ENCODE measurements at places on chromosomes 5 and 9. TPM values are rescaled to one million over a fixed set of nuclear protein-coding genes. Genes with fewer than 3 reads are reported as not detected.
A peak's percentile ranks its signal among the peaks of the same experiment; 100 is the strongest.

- peak; percentile 66 for DNase-seq
These were observed 127.7 kb downstream of the RGS3 start for GRCh38 chr9:113590991-113591898.

DNA sequence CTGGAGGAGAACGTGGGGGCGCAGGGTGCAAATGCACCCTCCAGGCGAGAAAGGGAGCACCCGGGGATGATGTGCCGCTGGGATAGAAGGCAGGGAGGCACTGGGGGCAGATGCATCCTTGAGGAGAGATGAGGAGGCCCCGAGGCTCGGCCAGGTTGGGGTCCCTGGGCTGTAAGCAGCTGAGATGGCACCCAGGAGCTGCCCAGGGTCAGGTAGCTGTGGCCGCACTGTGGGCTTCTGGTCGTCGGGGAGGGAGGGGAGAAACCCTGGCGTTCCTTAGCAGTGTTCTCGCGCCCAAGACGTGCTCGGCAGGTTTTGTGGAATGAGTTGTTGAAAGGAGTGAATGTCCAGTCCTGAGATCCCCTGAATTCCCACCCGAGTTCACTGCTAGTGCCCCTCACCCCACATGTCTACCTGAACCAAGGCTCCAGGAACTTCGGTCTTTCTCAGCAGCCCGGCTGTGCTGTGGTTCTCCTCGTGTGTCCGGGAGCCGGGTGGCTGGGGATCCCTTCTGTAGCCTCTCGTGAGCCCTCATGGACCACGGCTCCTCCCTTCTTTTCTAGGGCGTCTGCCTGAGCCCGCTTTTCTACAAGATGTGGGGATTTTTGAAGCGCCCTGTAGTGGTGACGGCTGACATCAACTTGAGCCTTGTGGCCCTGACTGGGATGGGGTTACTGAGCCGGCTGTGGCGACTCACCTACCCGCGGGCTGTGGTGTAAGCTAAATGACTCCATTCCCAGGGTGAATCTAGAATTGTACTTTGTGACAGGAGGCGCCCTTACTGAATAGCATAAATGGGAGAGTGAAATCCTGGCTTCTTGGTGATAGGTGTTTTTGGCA is 1.1 kb downstream of the POMT1 start:
- peak; percentile 60 for DNase-seq

GRCh38 chr5:144092508-144092907 is 78.0 kb downstream of the YIPF5 start:
- DNase-seq: peak; percentile 10

DNA sequence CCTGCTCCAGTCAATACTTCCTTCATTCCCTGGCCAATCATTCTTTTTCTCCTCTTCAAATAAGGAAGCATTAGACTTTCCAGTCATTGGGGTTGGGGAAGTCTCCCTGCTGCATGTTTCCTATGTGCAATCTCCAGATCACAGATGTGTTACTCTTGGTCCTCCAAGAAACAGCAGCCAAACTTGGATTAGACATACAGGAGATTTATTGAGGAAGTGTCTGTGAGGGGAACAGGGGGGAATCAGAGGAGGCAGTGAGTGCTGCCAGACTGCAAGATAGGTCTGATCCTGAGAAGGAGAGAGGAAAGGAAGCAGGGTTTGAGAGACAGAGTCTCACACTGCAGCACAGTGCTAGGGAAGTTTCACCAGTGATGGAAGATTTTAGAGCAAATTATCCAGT is 40.6 kb upstream of the SLIT3 start:
- no peak for DNase-seq

DNA sequence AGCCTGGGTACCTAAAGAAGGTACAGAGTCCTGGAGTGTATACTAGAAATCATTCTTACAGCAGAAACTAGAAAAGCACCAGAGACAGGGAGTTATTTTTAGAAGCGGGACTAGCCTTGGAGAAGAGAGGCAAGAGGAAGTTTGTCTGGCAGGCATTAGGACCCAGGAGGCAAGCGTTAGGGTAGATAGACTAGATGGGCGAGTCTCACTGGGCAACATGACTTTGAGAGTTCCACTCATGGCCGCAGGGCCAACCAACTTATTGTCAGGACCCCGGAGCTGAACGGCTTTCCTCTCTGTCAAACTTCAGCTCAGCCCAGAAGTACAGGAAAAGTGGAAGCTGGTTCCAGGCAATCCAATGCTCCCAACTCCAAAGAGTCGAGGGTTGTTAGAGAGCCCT is 34.1 kb upstream of the NPR3 start:
- DNase-seq: no peak

- DNase-seq: no peak
These were observed 207.1 kb upstream of the MEF2C start for GRCh38 chr5:89090037-89090436.

DNA sequence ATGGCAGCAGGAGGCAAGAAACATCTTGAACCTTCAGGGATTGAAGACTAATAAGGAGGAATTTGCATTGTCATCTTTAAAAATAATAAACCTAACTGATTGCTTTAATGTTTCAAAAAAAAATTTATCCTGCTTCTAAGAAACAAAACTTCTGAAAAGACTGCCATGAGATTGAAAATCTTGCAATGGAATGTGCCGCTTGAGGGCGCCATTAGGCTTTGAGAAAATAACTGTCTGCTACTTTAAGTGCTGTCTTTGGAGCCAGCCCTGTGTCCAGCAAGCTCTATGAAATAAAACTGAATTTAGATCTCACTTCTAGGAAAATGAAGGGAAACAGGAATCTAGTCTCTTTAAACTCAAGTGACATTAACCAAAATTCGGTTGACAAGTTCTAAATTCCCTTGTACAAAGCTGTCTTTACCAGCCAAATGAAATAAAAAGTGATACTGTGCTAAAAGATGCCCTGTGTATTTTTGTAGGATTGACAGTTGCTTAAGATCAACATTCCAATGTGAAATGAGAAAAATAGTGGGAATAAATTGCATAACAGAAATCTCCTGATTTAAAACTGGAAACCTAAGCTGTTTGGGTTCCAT is 79.4 kb downstream of the ESM1 start:
- DNase-seq: peak; percentile 77

DNA sequence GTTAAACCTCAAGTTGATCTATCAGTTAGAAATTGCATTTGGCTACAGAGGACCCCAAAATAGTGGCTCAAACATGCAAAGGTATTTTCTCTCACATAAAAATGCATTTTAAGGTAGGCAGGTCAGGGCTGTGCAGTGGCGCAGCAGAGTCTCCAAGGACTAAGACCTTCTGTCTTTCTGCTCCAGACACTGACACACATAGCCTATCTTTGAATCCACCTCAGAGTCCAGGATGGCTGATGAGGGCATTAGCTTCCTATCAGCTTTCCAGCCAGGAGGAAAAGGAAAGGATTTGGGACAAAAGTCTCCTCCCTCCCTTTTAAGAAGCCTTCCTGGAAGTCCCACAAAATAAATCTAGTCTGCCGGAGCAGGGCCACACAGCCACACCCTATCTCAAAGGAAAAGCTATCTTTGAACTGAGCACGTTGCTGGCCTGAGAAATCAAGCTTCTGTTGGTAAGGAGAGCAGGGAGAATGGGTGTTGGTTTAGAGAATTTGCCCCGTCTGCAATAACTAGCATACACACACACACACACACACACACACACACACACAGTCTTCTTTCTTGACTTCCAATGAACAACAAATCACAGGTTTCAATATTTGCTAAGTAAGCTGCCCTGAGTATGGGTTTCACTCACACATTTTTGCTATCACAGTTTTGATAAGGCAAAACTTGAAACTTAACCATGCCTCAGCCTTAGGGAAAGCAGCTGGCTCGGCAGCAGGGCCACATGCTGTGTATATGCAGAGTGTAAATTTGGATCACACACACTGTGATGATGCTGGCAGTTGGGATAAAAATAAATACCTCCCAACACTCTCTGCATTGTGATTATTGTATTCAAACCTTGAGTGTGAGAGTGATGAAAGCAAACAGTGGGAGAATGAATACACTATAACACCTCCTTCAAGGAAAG is 116.6 kb upstream of the MAP3K1 start:
- no peak for DNase-seq

GRCh38 chr5:14097998-14098471 is 45.1 kb upstream of the TRIO start:
- DNase-seq: peak; percentile 58

DNA sequence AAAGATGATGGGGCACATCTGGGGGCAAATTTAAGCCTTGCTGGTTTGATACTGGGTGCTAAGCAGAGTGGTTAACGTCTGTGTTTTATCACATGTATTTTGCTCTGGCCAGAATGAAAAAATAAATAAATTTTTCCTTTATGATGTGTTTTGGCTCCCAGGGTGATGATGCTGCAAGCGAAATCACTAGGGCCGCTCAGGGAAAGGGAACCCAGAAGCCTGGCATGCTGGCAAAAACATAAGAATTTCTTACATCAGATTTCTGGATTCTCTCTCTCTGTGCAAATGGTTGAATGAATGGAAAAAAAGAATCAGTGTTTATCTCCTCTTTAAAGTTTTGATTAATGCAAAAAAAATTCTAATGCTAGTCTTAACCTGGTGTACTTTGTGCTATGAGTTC is 1975.2 kb upstream of the C9orf72 start:
- DNase-seq: no peak

DNA sequence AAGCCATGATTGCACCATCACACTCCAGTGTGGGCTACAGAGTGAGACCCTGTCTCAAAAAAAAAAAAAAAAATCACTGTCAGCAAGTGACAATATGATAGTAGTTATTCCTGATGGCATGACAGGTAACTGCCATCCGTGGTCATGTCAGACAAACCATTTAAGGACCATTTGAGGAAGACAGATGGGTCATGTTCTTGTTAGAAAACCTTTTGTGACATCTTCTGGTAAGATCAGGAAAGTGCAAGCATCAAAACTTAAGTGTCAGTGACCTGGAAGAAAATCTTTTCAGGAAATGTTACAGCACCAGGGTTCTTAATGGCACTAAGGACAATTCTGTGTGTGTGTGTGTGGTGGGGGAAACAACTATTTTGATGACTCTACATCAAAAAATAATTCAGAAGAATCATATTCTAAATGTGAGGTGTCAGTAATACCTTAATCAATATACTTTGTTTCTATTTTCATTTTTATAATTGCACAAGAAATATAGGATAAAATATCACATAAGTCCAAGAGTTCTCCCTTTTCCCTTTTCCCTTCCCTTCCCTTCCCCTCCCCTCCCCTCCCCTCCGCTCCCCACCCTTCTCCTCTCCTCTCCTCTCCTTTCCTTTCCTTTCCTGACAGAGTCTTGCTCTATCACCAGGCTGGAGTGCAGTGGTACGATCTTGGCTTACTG is 17.8 kb downstream of the SLC38A9 start:
- DNase-seq: peak; percentile 35

DNA sequence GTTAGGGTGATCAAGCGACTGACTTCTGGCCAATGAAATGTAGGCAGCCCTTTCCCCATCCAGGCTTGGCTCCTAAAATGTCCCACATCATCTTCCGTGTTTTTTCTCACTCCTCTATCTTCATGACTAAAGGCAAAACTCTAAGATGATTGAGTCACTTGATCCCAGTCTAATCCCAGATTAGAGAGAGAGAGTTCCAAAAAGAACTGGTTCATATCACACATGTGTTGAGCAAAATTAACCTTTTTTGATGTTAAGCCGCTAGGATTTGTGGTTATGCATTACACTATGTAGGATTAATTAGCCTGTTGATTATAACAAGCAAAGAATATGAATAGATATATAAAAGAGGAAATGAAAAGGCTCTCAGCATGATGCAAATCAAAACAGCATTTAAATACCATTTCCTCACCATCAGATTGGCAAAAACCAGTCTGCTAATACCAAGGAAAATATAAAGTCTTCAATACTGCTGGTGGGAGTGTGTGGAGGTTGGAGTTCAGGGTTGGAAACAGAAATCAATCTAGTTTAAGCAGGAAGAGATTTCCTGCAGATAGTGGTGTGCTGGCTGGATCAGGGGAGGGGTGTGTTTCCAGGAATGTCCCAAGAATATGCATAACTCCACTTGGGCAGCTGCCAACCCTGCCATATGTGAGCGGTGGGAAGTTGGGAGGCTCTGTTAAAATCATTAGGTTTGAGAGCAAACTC is 187.6 kb upstream of the S1PR3 start:
- DNase-seq: peak; percentile 32

GRCh38 chr5:150486402-150487198 is 21.3 kb upstream of the NDST1 start:
- DNase-seq: peak; percentile 59

DNA sequence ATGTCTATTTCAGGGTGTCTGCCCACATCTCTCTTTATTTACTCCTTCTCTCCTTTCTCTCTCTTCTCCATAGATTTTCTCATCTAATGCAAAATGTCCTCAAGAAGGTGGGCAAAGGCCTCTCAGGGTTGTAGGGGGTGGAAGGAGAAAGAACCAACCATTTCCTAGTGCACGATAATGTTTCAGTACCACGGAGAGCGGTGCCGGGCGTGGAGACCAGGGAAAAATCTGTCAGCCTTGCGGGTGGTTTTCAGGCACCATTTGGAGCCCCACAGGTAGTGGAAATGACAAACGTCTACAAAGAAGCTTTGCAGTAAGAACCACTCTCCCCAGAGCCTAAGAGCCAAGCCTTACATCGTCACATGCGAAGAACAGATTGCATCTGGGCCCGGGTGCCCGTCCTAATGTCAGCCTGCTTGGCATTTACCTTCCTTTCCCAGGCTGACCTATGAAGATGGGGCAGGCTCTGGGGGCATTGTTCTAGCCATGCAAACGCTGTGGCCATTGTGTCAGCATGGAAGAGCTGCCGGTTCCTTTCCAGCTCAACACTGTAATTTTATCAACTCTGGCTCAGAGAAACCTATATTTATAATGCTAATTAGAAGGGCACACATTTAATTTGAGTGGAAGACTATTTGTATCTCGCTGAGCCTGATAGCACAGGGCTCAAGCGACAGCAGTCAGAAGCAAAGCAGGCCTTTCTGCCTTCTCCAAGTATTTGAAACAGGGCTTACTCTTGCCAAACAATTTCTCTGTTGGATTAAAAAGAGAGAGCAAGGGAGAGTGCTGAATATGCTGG is 430.1 kb upstream of the WWC1 start:
- peak; percentile 10 for DNase-seq

DNA sequence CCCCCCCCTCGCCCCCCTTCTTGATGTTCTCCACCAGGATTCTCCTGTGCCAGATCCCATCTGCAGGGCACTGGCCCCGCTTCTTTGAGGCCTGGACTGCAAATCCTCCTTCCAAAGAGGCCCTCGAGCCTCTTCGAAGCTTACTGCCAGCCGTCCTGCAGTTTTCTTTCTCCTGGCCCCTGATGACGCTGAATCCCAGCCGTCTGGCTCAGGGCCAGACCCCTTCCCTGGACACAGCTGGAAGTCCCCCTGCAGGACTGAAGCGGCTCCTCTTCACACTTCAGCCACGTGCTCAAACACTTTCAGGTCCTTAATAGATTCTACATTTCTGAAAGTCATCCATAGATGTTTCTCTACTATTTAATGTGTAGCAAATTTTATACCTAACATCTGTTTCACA is 121.5 kb downstream of the EHMT1 start:
- peak; percentile 9 for DNase-seq

GRCh38 chr5:154275566-154275965 is 85.0 kb downstream of the GALNT10 start:
- DNase-seq: no peak

GRCh38 chr5:136802383-136802782 is 437.0 kb upstream of the TRPC7 start:
- DNase-seq: peak; percentile 33

The PCDHA1 gene
- total RNA-seq: 0.06 TPM

The HRH2 gene
- not detected for total RNA-seq

The ARHGEF37 gene
- 0.11 TPM for total RNA-seq

The SPEF2 gene
- total RNA-seq: 1.6 TPM

The OR1Q1 gene
- total RNA-seq: not detected

The NPR2 gene
- 23.0 TPM for total RNA-seq
